ENCODE measurements at places on chromosomes 1 and 21.

DNA sequence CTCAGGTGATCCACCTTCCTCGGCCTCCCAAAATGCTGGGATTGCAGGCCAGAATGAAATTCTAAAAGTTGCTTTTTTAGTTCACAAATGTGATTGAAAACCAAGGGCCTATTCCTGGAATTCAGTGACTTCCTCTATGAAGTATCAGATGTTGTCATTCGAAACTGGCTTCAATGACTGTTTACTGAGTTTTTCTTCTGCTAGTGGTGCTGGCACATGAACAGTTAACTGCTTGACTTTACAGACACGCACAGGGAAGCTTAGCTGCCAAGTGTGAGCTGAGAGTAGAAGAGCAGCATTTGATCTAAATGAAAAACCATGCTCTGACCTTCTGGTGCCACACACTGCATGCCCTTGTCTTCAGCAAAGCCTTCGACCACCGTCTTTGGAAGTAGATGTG lies 32.8 kb upstream of the AJAP1 start:
- no peak for DNase-seq

DNA sequence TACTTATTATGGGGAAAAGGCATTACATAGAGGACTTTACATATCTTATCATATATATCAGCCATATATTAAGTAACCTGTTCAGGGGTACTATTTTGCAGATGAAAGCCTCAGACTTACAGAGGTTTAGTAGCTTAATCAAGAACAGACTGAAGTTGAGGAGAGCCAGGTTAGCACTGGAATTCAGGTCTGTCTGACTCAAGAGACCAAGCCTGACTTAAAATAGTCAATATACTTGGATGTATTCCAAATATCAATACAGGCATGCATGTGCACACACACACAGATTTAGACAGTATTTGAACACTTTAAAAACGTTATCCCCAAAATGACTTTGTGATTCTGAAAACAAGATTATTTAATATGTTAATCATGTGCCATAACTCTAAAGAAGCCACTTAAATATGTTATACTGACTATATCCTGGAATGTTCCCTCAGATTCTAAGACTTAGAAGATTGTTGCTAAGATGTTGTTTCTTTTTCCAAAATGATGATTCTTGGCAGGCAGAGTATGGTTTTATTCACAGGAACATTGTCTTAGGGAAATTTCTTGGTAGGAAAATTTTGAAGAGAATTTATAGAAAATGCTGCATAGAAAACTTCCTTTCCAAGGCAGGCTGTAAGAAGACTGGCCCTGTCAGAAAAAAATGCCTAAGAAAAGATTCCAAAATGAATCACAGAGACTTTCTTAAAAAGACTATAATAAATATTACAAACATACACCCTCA lies 61.6 kb downstream of the ADAMTS1 start:
- no peak for DNase-seq

GRCh38 chr1:32761253-32761877 lies 55.8 kb downstream of the YARS1 start:
- DNase-seq: no peak

- DNase-seq: no peak
Observed at GRCh38 chr1:110637475-110637874, 31.3 kb upstream of the KCNA2 start.

GRCh38 chr1:168321945-168322344 lies 41.3 kb downstream of the TBX19 start:
- no peak for DNase-seq

GRCh38 chr1:159077120-159077961 lies 775 bp upstream of the AIM2 start:
- peak; percentile 95 for DNase-seq

GRCh38 chr1:91569411-91570119 lies 68.9 kb downstream of the CDC7 start:
- DNase-seq: no peak

- DNase-seq: no peak
Observed at GRCh38 chr1:214587165-214587564, 15.8 kb upstream of the CENPF start.

- no peak for DNase-seq
Observed at GRCh38 chr1:208111646-208112190, 132.5 kb downstream of the PLXNA2 start.

DNA sequence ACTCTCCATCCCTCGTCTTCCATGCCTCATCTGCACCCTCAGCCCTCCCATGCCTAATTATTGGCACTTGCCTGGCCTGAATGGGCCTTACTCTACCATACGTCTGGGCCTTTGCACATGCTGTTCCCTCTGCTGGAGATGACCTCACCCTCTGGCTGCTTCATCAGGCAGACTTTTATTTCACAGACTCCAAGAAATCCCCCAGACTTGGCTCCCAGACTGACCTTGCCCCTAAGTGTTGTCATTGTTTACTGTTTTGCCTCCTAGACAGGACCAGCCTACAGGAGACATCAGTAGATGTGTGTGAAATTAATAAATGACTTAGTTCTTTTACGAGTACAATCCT lies 5.2 kb upstream of the AHDC1 start:
- no peak for DNase-seq

GRCh38 chr1:22527122-22527521 lies 36.2 kb upstream of the EPHA8 start:
- DNase-seq: no peak

DNA sequence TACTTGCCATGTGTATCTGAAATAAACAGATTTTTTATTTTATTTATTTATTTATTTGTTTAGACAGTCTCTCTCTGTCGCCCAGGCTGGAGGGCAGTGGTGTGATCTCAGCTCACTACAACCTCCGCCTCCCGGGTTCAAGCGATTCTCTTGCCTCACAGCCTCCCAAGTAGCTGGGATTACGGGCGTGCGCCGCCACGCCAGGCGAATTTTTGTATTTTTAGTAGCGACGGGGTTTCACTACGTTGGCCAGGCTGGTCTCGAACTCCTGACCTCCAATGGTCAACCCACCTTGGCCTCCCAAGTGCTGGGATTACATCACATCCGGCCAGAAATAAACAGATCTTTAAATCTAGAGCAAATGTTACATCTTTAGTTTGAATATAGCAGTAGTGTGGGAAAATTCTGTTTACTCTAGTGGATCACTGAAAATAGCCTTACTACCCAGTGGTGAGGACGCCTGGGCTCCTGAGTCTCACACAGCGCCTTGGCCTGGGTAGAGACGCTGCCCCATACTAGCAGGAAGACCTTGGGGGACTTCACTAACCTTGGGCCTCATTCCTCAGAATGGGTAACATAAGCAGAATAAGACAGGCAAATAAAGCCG lies 709 bp downstream of the GART start:
- DNase-seq: no peak

- DNase-seq: no peak
Observed at GRCh38 chr1:170145770-170146676, at the start of gene NTMT2. NTMT2 (plus strand) TSS chr1:170145959; CDS start chr1:170146108, 149 bp downstream.

- no peak for DNase-seq
Observed at GRCh38 chr21:36750576-36750959, 51.7 kb downstream of the SIM2 start.

GRCh38 chr21:42151948-42152220 lies 67.1 kb upstream of the ABCG1 start:
- no peak for DNase-seq
